ENCODE measurements at places on chromosomes 6 and 20. TPM values are rescaled to one million over a fixed set of nuclear protein-coding genes. Genes with fewer than 3 reads are reported as not detected.

EPB41L2 gene
- 199 TPM for total RNA-seq

SESN1 gene
- 11.3 TPM for total RNA-seq

TMEM74B gene
- 1.1 TPM for total RNA-seq

OR2H1 gene
- not detected for total RNA-seq

MOCS1 gene
- 0.98 TPM for total RNA-seq

ISM1 gene
- not detected for total RNA-seq

WFDC13 gene
- total RNA-seq = not detected

HS3ST5 gene
- total RNA-seq = 0.05 TPM
